ENCODE measurements at places on chromosomes 2 and 18.

- no peak for DNase-seq
Measured at GRCh38 chr2:127577973-127578372, 42.5 kb downstream of the MYO7B start.

DNA sequence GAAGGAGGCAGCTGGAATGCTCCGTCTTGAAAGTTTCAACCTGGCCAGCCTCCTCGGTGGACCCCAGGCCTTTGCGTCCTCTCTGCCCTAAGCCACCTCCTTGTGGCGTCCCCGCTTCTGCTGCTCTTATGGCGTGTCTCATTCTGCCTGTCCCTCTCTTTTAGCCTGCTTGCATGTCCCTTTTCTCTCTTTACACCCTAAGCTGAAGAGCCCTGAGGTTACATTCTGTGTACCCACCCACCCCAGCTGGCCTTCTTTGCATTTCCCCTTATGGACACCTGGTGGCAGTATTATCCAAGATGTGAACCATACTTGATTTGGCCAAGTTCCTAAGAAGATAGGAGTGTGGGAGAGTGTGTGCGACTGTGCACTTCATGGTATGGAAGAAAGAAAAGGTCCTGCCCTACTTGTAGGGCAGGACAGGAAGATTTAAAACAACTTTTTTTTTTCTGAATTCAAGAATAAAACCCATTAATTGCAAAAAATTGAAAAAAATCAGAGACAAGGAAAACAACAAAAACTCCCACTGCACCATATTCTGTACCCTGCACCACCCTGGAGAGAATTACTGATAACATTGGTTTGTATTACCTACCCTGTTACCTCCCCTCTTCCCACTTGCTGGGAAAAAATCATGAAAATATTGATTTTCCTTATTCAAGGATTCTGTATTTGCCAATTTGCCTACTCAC, 77.4 kb downstream of the DYSF start:
- no peak for DNase-seq

- no peak for DNase-seq
Measured at GRCh38 chr2:126799301-126799700, 99.4 kb upstream of the TEX51 start.

GRCh38 chr2:218569661-218570500, 1.2 kb downstream of the CNOT9 start:
- no peak for DNase-seq

GRCh38 chr2:232700154-232700553, 3.0 kb downstream of the GIGYF2 start:
- no peak for DNase-seq

GRCh38 chr18:47274961-47275360, 23.5 kb upstream of the SKOR2 start:
- no peak for DNase-seq

- no peak for DNase-seq
Measured at GRCh38 chr2:188677142-188677541, 297.0 kb upstream of the COL3A1 start.

- DNase-seq = no peak
Measured at GRCh38 chr2:62774555-62775366, 69.2 kb downstream of the EHBP1 start.

DNA sequence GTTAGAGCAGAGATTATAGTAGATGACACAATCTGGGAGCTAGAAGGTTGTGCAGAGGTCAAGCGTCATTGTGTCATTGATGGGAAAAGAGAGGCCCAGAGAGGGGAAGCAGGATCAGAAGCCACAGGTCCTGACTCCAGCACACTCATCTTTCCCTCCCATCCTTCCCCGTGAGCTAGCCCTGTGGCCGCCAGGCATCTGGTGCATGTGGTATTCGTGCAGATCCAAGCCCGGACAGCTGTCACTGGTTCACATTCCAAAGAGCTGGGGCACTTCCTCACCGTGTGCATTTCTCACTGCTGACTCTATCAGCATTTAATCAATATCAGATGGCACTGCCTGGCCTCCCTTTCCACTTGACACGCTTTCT, 94.1 kb upstream of the THOC1 start:
- no peak for DNase-seq

- no peak for DNase-seq
Measured at GRCh38 chr2:210267698-210268097, 42.5 kb upstream of the ACADL start.

DNA sequence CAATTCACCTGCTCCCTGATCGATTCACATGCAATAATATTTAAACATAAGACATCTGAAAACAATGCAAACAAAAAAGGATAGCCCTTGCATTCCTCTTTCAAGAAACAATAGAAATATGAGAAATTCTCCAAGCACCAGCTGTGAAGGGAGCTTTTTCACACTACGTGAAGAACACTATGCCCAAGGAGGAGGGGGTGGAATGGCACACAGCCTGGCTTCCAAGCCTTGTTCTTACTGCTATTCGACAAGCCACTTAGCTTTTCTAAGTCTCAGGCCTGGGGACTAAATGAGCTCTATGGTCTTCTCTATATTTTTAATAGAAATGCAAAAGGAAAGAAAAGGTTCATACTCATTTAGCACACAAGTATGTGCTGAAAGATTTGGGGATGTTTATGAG, 92.2 kb upstream of the CHRNA1 start:
- DNase-seq = no peak

DNA sequence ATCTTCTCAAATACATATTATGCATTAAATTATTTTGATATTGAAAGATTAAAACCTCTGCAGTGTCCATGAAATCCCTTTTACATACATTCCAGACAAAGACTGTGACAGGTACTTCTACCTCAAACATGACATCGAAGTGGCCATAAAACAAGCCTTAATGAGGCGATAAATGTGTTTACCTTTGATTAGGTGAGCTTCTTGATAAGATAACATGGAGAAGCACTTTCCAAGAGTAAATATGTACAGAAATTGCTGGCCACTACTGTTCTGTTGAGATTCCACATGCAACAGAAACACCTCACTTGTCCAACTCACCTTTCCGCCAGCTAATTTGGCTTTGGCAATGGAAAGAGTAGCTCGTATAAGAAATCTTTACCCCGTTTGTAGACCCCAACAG, 55.2 kb downstream of the ZEB2 start:
- DNase-seq = no peak

DNA sequence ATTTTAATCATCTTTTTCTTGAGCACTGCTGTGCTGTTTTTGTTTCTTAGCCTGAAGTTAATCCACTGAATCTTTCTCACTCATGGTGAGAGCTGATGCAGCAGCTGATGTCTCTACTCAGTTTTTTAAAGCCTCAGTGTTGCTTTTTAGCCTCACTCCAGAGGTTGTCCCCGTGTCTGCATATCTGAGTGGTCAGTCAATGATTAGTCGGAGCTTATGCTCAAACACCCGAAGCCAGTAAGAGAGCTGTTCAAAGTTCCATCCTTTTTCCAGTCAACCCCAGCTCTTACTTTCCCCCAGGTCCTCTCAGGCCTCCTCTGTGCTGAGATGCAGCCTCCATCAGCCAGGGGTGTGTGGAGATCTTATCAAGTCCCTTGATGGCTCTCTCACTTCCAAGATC, 81.1 kb downstream of the MBOAT2 start:
- no peak for DNase-seq

DNA sequence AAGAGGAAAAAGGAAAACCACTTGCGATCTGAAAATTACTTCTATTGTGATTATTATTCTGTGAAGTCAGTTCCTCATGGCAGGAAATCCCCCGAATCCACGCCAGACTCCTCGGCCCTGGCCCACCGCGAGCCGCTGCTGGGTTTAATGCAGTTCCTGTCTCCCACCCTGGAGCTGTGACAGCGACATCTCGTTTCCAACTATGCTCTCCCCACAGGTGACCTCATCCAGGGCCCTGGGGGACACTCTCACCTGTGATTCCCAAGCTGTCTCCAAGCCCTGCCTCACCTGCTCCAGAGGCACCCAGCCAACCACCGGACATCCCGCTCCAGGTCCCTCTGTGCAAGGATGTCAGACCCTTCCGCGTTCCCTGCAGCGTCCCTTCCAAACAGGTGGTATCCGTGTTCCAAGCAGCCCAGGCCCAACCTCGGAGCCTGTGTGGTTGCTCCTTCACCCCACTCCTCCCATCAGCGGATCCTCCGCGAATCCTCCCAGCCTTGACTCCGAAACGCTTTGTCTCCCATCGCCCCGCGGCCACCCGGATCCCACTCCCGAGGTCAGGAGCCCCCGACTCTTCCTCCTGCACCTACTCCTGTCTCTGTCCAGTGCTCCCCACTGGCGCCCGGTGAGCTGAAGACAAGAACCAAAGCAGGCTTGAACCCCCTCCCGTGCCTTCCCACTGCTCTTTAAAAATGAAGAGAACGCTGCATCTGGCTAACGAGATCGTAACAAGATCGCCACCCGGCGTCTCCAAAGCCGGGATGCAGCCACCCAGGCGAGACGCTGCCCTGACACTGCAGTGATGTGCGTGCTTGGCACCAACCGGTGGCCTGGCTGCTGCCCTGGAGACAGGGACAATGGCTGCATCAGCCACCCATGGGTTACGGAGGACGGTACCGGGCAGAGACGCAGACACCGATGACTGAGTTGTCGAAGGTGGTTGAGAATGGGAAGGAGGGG, 96.5 kb downstream of the NDUFA10 start:
- no peak for DNase-seq

DNA sequence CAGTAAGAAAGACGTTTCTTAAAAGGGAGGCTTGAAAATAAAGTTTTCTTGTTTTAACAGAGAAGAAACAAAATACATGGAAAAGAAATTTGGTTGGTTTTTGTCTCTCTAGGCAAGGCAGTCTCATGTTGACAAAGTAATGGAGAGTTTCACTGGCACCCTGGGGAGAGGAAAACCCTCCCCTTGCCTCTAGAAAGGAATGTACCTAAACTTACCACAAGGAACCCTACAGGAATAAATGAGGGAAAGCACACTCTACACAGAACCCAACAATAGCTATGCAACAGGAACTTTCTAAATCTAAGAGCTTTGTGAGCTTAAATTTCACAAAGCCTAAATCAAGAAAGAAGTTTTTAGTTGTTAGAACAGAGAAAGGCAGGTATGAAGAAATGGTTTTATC, 37.0 kb downstream of the FIGN start:
- no peak for DNase-seq

DNA sequence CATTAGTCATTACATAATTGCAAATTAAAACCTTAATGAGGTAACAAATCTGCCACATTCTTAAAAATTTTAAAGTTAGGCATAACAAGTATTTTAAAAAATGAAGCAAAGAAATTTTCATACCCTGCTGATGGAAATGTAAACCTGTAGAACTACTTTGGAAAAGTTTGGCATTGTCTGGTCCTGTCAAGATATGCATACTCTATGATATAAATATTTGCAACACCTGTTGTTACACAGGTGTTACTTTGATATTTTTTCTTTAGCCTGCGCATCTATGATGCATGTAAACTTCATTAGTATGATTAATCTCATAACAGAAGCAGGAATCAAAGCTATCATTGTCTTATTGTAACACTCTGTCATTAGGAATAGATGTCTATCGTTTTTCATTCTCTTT, 634.3 kb downstream of the TRIB2 start:
- DNase-seq = no peak

- DNase-seq = no peak
Measured at GRCh38 chr18:12658426-12659138, 675 bp upstream of the SPIRE1 start.

DNA sequence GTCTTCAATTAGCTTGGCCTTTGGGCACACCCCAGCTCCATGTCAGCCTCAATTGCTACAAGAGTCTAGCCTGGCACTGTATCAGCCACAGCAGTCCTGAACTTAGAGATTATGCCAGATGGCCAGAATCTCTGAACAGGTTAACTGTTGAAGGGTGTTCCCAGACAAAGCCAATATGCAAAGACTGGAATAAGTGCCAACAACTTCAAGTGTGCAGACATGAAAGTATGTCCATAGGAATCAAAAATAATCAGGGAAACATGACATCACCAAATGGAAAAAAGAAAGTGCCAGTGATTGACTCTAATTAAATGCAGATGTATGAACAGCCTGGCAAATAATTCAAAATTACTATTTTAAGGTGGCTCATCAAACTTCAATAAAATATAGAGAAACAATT, 98.5 kb upstream of the DOCK10 start:
- DNase-seq = no peak

DNA sequence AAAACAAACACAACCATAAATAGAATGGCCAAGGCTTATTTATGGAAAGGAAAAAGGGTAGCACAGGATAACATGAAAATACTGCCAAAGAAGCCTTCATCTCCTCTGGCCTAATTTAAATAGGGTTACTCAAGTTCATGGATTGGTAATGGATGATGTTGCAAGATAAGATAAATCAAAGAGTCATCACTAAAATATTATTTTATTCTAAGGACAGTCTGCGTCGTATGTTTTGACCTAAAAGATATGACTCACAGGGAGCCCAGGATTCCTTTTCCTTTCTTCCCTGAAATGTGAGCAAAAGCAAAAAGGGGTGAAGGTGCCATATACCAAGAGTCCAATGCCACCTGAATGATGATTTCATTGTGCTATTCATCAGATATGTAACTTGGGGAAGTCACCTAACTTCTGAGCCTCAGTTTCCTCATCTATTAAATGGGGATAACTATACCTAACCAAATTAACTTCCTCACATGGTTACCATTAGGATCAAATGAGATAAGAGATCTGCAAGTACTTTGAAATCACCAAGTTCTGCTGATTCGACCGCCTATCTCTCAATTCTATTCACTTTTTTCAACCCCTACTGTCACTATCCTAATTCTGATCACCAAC, 137.7 kb downstream of the THADA start:
- no peak for DNase-seq

DNA sequence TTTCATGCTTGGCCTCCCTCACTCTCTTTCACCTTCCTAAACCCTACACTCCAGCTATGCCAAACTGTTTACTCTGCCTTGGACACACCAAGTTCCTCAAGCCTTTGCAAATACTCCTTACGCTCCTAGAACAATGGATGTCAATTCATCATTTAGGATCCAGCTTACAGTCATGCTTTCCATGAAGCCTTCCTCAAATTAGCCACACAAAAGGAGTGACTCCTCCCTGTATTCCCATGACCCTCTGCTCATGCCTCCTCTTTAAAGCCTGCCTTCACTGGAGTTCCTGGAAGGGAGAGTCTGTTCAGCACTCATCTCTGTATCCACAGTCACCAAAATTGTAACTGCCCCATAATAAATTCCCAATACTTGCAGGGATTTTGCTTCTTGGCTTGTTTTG, 721 bp upstream of the EHD3 start:
- no peak for DNase-seq

GRCh38 chr2:100008956-100009355, 133.4 kb downstream of the AFF3 start:
- no peak for DNase-seq

GRCh38 chr2:164606557-164606956, 14.7 kb downstream of the GRB14 start:
- no peak for DNase-seq

GRCh38 chr2:155485141-155485842, 786.8 kb downstream of the KCNJ3 start:
- DNase-seq = no peak

- DNase-seq = no peak
Measured at GRCh38 chr2:169965495-169965894, 138.2 kb downstream of the UBR3 start.

- no peak for DNase-seq
Measured at GRCh38 chr2:110848519-110849030, 116.2 kb downstream of the ACOXL start.

- no peak for DNase-seq
Measured at GRCh38 chr2:60528281-60529020, 25.0 kb downstream of the BCL11A start.

GRCh38 chr2:15927551-15928218, 12.7 kb upstream of the MYCN start:
- DNase-seq = no peak

- no peak for DNase-seq
Measured at GRCh38 chr2:23620841-23621341, 235.9 kb downstream of the KLHL29 start.

- DNase-seq = no peak
Measured at GRCh38 chr2:180203972-180204371, 196.9 kb upstream of the CWC22 start.

Measured in activated CD4-positive, CD25-positive, alpha-beta regulatory T cell (primary cell).